MCF 10A (cell line): ENCODE measurements at places on chromosomes 5 and 9. TPM values are rescaled to one million over a fixed set of nuclear protein-coding genes. Genes with fewer than 3 reads are reported as not detected.

GRCh38 chr9:84486663-84487062, 146.1 kb upstream of the SLC28A3 start:
- H3K4me3 ChIP-seq: no peak overlapping the region
- no peaks in the 10 kb centered on the region for H3K27me3 ChIP-seq
- no peak for DNase-seq
- H3K27ac ChIP-seq: no peak overlapping the region
- H3K36me3 ChIP-seq: peaks cover 5% of the 10 kb centered on the region

Gene UIMC1
- 79.3 and 96.3 TPM in 2 replicates for total RNA-seq

Gene CTSV
- 1.9 and 2.8 TPM in 2 replicates for total RNA-seq

DNA sequence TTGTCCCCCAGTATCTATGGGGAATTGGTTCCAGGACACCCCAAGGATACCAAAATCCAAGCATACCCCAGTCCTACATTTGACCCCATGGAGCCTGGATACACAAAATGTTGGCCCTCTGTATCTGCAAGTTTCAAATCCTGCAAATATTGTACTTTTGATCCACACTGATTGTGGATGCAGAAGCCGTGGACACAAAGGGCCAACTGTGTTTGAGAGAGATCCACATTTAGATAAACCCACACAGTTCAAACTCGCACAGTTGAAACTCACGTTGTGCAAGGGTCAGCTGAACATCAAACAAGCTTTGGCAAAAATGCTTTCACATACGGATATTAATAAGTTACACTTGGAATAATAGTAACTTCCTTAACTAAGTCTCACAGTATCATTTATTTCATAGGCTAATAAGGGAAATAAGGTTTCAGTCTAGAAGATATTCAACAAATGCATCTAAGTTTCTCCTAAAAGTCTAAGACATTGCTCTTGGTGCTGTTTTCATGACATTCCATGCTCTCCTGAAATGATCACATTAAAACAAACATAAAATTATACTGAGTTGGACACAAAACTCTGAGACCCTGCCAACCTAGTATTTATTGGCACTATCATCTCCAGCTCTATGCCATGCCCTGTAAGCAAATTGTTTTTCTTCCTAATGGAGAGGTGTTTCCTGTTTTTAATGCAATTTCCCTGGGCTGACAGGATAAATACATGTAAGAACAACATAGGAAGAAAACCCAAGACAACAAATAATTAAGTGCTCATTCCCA, 32.3 kb downstream of the ACTL7A start:
- H3K4me1 ChIP-seq: no peaks in the 10 kb centered on the region
- no peaks in the 10 kb centered on the region for H3K27me3 ChIP-seq
- peaks cover 96% of the 10 kb centered on the region for H3K36me3 ChIP-seq
- H3K4me3 ChIP-seq: no peak overlapping the region

- DNase-seq: no peak
- peaks cover 10% of the 10 kb centered on the region for H3K36me3 ChIP-seq
- H3K4me1 ChIP-seq: peaks cover 8% of the 10 kb centered on the region
- no peak overlapping the region for H3K27ac ChIP-seq
- H3K27me3 ChIP-seq: peaks cover 7% of the 10 kb centered on the region
Measured at GRCh38 chr5:173232499-173233346, 2.3 kb downstream of the NKX2-5 start.
